ENCODE measurements at places on chromosomes 5 and 9. TPM values are rescaled to one million over a fixed set of nuclear protein-coding genes. Genes with fewer than 3 reads are reported as not detected.
A peak's percentile ranks its signal among the peaks of the same experiment; 100 is the strongest.

GRCh38 chr5:136192015-136192525, 892 bp downstream of the SMIM32 start:
- DNase-seq: no peak

- no peak for DNase-seq
Observed at GRCh38 chr5:59767681-59768151, 125.8 kb downstream of the PDE4D start.

GRCh38 chr9:110536822-110537221, 42.7 kb downstream of the SVEP1 start:
- no peak for DNase-seq

GRCh38 chr5:7794823-7795222, 56.1 kb downstream of the CFAP90 start:
- DNase-seq: no peak

DNA sequence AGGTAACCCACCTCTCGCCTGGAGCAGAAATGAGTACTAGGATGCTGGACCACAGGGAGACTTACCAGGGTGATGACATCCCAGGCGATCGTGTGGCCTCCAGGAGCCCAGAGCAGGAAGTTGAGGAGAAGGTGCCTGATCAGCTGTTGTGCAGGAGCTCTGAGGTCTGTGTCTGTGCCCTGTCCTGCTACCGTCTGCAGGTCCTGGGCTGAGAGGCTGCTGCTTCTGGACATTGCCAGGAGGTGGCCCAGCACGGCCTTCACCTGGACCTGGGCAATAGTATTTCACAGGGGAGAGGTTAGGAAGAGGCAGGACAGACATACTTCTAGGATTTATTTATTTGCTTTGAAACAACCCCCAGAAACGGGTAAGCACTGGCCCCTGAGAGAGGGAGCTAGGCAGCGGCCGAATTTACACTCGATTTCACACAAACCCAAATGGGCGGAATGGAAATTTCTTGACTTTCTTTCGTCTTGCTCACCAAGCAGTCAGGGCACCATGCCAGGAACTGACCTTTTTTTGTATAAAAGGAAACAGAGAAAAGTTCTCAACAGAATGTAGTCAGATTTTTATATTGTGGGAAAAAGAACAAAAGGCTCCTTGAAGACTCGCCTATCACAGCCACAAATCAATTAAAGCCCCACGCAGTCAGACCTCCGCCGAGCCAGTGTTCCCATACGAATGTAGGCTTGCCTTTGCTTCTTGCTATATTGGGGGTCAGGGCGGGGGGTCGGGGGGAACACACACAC, 210.3 kb downstream of the FANCC start:
- peak; percentile 43 for DNase-seq

DNA sequence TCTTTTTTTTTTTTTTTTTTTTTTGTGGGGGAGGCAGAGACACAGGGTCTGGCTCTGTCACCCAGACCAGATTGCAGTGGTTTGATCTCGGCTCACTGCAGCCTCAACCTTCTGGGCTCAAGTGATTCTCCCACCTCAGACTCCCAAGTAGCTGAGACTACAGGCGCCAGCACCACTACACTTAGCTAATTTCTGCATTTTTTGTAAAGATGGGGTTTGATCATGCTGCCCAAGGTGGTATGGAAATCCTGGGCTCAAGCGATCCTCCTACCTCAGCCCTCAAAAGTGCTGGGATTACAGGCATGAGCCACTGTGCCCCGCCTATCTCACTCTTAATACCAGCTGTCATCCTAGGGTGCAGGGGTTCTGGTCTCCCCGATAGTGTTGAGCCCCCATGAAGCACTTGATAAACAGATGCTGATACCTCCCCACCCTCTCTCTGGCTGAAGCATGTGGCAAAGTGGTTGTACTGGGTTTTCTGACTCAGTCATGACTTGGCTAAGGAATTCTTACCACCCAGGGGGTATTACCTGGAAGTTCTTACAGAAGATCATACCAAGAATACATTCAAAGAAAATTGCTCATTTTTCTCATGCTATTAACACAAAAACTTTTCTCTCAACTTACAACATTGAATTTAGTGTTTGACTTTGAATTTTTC, 110.2 kb upstream of the DAPK1 start:
- peak; percentile 72 for DNase-seq

DNA sequence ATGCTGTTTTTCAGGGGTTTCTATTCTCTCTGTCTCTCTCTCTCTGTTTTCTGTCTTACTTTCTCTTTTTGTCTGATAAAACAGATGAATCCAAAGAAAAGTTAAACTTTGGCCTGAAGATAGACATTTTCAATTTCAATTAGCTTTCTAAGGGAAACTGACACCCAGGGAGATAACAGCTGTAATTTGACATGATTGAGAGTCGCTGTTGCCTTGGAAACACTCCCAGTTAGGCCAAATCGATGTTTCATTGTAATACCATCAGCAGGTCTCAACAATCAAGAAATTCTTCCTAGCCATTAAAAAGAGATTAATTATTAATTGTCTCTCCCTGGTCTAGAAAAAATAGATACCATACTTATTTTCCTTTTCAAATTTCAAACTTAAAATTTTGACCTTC, 53.0 kb downstream of the ENTREP1 start:
- no peak for DNase-seq

DNA sequence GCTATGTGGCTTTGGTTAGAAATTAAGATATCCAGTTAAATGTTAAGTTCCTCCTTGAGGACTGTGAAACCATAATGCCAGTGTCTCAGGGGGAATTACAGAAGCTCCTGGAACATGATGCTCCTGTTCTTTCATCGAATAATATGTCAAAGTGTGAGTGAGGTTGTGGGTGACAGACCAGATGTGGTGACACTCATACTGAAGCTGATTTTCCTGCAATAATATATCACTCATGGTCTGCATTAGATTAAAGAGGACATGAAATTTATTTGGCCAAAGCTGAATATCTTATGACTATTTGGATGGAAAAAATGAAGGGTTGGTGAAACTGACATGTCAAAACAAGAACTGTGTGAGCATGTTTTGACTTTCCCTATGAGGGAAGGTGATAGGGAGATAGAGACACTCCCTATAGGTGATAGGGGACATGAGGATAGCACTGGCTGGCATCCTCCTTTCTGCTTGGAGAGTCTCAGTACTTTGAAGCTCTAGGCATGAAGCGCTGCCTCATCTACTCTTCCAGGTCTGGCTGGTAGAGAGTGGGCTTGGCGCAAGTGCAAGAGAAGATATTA, 173.5 kb downstream of the ARHGEF28 start:
- no peak for DNase-seq

GRCh38 chr5:107864793-107865192, 194.1 kb upstream of the EFNA5 start:
- no peak for DNase-seq

DNA sequence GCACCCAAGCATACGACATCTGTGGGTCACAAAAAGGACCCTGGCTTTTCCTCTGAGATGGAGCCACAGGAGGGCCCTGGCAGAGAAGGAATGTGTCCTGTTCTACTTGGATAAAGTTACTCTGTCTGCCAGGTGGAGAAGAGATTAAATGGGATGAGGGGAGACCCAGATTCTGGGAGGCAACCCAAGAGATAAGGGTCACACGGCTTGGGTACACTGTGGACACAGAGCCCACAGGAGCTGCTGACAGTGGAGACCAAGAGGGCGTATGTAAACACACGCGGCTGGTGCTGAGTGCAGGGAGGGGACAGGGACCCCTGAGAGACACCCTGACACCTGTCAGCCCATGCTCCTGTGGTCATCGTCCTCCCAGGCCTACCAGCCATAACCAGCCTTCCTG, 6.2 kb downstream of the CDK20 start:
- no peak for DNase-seq

DNA sequence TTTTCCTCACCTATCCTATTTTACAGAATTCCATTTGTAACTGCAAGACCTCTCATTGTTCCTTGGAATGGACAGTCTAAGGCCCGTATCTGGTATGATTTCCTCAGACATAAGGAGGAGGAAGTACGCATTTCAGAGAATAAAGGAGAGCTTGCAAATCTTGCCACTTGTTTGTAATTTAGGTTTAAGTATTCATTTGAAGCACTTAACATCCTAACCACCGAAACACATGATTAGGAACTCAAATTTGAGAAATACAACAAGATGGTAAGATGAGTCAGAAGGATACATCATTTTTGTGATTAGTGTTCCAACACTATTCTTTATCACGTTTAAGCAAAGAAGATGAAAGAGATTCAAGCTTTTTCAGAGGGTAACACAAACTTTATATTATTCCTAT, 3.9 kb upstream of the ZCCHC9 start:
- DNase-seq: no peak

DNA sequence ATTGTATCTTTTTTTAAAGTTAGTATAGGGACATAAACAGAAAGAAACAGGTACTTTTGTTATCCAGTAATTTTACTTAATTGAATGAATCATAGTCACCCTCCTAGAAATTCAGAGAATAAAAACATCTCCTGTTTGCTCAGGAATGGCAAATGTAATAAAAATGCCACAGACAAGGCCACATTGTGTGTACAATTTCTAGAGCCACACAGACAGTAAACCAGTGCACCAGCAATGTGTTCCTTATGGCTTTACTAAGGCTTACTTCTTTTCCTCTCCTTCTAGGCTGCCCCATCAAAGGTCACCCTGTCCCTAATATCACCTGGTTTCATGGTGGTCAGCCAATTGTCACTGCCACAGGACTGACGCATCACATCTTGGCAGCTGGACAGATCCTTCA, 145.5 kb downstream of the SAXO1 start:
- no peak for DNase-seq

DNA sequence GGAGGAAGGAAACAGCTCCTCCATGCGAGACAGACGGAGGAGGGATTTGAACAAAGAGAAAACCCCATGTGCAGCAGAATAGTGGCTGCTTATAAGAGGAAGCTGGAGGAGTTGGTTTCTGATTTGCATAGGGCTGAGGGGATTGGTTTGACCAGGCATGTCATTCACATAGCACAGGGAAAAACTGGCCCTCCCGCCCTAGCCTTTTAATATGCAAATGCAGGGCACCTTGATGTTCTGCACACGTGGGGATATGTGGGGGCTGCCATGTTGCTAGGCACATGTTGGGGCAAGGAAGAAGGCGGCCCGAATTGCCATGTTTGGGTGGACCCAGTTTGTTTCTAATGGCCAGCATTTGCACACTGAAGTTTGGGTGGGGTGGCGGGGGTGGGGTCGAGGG, 42.2 kb downstream of the OSMR start:
- no peak for DNase-seq

DNA sequence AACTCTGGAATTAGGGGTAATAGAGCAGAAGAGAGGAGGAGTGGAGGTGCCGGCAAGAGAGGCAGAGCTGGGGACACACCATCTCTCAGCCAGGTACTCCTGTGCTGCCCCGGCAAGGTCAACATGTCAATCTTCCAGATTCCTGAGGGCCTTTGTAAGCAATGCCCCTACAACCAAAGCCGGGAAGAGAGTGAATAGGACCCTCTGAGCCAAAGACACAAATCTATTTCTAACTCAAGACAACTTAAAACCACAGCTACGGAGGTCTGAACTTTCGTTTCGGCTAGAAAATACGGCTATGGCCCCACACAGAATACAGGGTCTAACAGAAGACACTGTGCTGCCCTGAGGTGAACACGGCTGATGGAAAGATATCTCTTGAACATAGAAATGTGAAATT, 66.6 kb downstream of the SERINC5 start:
- DNase-seq: no peak

GRCh38 chr5:141821430-141821925, 56.7 kb downstream of the PCDH1 start:
- DNase-seq: peak; percentile 42

- DNase-seq: no peak
Observed at GRCh38 chr5:78691084-78691960, 42.8 kb upstream of the LHFPL2 start.

GRCh38 chr5:13212886-13213285, 731.6 kb downstream of the DNAH5 start:
- DNase-seq: no peak

DNA sequence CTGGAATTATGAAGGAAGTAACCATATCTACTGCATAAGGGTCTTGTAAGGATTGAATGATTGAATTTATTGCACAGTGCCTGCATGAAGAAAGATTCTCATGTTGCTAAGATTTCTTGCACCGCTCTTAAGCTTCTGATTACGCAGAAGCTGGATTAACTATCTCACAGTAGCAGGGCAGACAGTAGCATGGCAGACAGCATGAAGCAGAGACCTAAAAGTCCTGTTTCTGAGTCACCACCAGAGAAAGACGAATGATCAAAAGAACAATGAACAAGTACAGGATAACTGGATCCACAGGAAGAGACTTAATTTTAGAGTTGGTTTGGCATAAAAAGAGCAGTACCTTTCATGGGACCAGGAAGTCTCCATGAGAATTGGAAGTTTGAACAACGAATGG, 142.4 kb downstream of the MAPKAP1 start:
- no peak for DNase-seq

- no peak for DNase-seq
Observed at GRCh38 chr9:91911657-91912056, 38.4 kb downstream of the ROR2 start.

DNA sequence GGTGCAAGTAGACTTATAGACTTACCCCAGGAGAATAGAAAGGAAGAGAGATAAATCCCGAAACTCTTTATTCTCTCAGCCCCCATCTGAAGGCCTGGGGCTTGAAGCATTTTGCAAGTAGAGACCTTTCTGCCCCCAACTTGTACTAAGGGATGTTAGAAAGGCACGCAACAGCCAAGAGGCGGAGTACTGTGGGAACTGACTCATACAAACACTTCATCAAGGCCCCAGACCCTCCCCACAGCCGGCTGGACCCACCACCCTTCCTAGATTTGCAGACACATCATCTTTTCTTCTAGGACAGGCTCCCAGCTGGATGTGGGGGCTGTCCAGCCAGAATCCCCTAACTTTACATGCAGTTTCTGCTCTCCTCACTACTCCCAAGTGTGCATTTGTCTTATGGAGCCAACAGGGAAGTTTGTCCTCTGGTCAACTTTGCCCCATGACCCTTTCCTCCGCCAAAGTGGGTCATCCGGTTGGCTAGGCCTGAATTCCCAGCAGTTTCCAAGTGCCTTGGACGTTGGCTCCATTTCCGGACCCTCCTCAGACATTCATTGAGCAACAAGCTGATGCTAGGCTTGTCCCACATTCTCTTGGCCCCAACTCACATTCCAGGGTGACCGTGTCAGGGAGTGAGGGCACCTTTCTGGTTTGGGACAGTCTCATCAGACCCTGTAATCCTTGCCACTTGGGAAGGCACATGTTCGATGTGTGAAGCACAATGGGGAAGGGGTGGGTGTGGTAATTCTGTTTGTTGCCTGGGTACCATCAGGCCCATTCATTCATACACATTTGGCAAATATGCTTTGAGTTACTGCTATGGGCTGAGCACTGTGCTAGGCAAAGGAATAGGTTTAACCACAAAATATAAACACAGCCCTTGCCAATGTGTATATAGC, 64.6 kb downstream of the ABLIM3 start:
- DNase-seq: no peak

The PCDHB7 gene
- 0.96 TPM for total RNA-seq

The TRIM52 gene
- 6.0 TPM for total RNA-seq

The GMCL2 gene
- not detected for total RNA-seq

The TLE1 gene
- 64.1 TPM for total RNA-seq

The LCN1 gene
- not detected for total RNA-seq

The SARDH gene
- 1.8 TPM for total RNA-seq

The SLC4A9 gene
- not detected for total RNA-seq

The HMHB1 gene
- total RNA-seq: not detected

The PPIP5K2 gene
- 30.6 TPM for total RNA-seq

The PTGES gene
- total RNA-seq: 39.5 TPM

The LHFPL2 gene
- 33.1 TPM for total RNA-seq
